Stimulated activated CD4-positive, alpha-beta T cell treated with anti-CD3 and anti-CD28 coated beads, Interleukin-4, amount 100 ng/mL, for 48 hours (primary cell): ENCODE measurements at places on chromosomes 3 and 15.
A peak's percentile ranks its signal among the peaks of the same experiment; 100 is the strongest.

GRCh38 chr3:177563792-177564191 is 366.5 kb upstream of the TBL1XR1 start:
- DNase-seq = no peak

DNA sequence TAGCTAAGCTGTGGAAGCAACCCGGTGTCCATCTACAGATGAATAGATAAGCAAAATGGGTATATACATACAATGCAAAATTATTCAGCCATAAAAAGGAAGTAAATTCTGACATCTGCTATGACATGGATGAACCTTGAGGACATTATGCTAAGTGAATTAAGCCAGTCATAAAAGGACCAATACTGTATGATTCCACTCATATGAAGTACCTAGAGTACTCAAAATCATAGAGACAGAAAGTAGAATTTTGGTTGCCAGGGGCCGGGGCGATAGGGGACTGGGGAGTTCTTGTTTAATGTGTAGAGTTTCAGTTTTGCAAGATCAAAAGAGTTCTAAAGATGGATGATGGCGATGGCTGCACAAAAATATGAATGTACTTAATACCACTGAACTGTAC is 10.3 kb downstream of the EID1 start:
- DNase-seq = peak; percentile 32

DNA sequence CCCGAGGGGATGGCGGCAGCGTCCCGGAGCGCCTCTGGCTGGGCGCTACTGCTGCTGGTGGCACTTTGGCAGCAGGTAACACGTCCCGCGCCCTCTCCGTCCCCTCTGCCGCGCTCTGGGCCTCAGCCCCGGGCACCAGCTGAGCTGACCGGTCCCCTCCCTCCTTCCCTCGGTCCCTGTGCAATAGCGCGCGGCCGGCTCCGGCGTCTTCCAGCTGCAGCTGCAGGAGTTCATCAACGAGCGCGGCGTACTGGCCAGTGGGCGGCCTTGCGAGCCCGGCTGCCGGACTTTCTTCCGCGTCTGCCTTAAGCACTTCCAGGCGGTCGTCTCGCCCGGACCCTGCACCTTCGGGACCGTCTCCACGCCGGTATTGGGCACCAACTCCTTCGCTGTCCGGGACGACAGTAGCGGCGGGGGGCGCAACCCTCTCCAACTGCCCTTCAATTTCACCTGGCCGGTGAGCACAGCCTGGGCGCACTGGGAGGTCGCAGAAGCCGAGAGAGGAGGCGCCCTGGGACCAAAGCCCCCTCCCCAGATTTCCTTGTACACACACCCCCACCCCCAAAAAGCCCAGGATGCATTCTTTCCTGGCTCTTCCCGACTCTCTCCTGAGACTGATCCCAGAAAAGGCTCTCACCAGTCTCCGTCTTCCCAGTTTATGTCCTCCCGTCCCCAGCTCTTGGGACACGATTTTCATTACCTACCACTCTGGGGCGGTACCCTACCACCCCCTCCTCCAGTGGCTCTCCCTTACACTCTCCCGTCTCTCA is 705 bp downstream of the DLL4 start:
- no peak for DNase-seq

- no peak for DNase-seq
Measured at GRCh38 chr3:3665546-3665945, 133.7 kb upstream of the LRRN1 start.

- no peak for DNase-seq
Measured at GRCh38 chr15:67999320-68000100, 54.6 kb upstream of the PIAS1 start.

DNA sequence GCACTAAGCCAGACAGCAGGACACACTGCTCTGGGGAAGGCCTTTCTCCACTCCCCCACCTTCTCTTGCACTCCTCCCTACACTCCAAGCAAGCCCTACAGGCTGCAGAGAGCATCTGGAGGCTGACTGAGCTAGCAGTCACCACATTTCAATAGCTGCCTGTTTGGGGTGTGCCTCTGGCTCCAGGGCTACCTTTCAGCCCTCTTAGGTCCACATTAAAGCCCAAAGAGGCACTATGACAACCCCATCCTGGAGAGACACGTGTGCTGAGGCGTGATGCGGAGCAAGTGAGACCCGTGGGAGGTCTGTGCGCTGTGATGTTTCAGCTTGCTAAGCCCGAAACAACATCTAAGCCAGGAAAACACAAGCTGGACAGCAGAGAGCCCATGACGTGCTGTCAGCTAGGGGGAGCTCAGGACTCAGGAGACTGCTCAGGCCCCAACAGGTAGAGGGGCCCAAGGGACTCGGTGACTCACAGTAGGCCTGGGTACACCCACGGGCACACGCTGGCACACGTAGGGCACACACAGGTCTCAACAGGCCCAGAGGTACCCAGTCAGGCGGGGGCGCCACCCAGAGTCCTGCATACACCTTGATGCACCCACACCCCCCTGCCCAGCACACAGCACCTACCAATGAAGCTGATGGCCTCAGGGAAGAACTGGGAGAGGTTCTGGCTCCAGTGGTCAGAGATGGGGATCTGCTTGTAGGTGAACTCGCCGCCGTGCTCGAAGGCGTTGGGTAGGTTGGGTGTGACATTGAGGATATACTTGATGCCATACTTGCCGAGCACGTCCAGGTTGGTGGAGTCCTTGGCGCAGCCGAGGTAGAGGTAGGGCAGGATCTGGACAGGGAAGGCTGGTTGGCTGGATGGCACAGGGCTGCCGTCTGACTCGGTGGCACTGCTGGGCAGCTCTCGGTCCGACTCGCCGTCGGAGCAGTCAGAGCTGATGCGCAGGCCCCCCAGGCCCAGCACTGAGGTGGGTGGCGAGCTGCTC is 2.8 kb downstream of the DUSP7 start:
- peak; percentile 19 for DNase-seq

DNA sequence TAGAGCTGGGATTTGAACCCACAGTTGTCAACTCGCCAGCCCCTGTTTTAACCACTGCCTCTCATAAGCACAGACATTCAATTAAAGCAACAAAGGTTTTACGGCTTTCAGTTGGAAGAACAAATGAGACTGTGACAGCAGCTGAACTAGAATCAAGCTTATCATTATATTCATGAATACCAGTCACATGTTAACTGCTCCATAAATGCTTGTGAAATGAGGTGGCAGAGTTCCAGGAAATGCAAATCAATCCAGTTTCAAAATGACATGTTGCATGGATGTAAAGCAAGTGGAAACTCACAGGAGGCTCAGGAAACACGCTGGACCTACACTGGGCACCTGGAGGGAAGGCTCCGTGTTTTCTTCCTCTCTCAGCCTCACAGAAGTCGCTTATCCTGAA is 3.9 kb downstream of the GP5 start:
- DNase-seq = no peak

- DNase-seq = no peak
Measured at GRCh38 chr3:24389108-24390090, 105.3 kb downstream of the THRB start.

GRCh38 chr3:138916824-138917223 is 30.1 kb downstream of the FOXL2 start:
- DNase-seq = no peak

GRCh38 chr15:31740203-31740602 is 290.1 kb upstream of the CHRNA7 start:
- no peak for DNase-seq

GRCh38 chr15:92892201-92892555 is 7.9 kb upstream of the CHD2 start:
- DNase-seq = no peak

- no peak for DNase-seq
Measured at GRCh38 chr3:141076036-141076773, 25.1 kb downstream of the SPSB4 start.

DNA sequence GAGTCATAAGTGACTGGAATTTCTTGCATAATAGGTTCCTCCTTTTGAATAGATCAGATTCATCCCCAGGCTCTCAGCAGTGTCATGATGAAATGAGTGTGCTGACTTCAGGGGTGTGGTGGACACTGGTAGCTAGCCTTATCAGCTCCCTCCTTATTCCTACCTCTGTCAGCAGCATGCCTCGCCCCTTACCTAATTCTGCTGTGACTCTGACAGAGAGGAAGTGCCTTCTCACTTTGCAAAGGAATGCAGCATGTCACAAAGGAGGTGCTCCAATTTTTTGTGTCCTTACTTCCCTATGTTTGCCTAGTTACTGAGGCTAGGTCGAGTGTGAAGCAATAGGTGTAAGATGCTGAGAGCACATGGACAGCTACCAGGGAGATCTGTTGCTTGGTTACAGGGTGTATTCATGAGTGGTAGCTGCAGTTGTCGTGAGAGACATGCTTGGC is 90.6 kb downstream of the TNFAIP8L3 start:
- no peak for DNase-seq

DNA sequence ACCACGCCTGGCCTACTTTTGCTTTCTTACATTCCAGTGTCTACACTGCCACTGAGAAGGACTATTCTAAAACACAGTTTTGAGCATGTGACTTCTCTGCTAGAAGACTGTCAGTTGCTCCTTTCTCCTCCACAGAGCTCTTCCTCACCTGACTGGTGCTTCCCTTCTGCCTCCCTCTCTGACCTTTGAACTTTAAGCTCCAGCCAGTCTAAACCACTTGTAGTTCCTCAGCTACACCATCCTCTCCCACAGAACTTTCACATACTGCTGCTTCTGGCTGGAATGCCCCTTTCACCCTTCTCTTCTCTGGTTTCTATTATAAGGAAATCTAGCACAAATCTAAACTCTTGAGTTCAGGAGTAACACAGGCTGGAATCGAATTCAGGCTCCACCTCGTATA is 9.1 kb downstream of the NCEH1 start:
- DNase-seq = no peak

DNA sequence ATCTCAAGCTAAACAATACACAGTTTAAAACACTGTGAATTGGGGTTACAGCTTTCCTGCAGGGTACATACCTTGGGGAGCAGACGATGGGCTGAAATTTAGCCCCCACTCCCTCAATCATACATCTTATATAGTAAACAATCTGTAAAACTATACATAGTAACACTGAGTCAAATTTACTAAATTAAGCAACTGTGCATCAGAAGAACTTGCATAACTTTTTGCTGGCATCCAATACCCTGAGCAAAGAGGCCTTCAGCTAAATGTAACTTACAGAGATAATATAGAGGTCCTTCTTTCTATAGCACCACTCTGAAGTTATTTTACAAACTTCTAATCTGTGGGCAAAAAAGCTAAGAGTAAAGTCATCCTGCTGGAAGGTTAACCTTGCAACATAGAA is 603.6 kb upstream of the TGFBR2 start:
- DNase-seq = no peak

GRCh38 chr15:97521381-97522285 is 438.9 kb upstream of the ARRDC4 start:
- no peak for DNase-seq

DNA sequence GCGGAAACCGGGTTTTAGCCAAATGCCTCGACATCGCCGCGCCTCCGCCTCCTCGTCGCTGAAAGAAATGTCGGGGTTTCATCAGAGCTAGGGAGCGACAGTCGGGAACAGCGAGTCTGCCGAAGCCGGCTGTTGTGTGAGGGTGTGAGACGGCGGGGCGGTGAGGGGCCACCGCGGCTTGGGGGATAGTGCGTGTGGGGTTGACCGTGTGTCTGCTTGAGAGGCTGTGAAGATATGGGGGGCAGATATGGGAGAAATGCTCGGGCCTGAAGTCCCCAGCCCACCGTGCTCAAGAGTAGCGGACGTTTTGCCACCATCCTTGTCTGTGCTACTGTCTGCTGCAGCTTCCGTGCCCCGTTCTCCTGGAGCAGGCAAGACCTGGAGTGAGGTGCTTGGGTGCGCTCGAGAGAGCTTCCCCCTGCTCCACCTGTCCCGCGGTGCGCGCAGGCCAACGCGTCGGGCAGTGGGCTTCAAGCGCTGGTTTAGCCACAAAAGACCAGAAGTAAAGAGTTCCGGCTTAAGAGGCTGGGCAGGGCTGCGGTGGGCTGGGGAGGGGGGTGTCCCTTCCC is 716 bp upstream of the ISLR2 start:
- DNase-seq = no peak

DNA sequence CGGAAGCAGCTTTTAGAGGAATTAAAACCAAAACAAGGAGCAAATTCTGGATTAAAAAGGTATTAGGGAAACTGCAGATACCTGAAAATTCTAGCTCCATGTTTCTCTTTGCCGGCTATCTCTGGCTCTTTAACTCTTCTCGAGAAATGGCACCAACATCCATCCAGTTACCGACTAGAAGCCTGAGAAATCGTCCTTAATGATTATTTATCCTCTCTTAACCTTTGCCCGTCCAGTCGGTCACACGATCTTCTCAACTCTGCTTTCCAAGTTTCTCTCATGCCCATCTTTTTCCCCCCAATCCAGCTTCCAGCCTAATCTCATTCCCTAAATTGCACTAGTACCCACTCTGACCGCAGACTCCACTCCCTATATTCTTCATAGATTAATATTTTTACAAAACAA is 596 bp upstream of the SGO1 start:
- no peak for DNase-seq

GRCh38 chr15:60528530-60528929 is 49.6 kb upstream of the ICE2 start:
- DNase-seq = no peak

DNA sequence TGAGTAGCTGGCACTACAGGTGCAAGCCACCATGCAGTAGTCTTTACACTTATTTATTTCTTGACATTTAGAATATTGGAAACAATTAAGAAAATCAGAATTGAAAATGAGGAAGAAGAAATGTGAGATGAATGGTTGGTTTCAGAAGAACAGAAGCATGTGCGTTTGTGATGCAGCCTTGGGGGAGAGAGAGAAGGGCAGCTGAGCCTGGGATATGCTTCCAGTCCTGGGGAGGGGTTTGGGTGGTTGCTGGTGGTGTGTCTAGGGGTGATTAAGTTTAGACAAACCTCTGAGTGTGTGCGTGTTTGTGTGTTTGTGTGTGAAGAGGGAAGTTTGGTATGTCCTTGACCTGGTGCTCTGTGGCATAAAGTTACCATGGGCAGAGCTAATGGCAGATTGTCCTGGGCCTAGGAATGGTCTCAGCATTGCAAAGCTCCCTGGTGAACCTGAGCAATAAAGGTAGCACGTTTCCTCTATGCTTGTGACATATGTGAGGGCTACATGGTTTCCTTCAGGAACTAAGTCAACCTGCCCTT is 35.6 kb downstream of the CTSH start:
- no peak for DNase-seq

DNA sequence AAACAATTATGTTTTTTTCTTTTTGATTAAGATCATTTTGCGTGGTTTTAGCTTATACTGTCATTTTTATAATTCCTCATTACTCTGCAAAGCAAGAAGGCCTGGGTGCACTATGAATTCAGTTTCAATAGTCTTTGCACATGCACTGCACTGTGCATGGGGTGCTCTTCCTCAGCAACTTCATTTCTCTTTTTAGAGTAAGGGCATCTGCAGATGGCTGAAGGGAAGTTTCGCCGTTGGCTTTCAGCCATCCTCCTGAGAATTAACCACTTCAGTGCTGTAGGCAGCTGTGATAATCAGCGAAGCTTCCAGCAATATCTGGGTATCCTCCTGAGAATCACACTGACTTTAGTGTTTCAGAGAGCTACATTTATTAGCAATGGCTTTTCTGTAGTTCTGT is 284.8 kb downstream of the GBE1 start:
- no peak for DNase-seq

DNA sequence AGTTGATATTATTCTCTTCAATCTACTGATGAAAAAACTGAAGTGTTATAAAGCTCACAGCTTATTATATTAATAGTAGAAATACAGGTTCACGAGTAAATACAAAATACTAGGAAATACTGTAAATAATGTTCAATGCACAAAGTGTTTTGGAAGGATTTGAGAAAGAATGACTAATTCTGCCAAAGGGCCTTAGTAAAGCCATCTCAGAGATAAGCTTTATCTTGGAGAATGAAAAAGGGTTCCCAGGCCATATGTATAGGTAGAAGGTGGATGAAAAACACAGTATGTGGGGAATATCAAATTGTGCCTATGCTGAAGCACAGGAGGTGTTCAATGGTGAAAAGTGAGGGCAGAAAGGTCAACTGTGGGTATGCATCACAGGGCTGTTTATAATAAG is 123.5 kb downstream of the CMSS1 start:
- no peak for DNase-seq
